ENCODE measurements at places on chromosomes 5 and 9. TPM values are rescaled to one million over a fixed set of nuclear protein-coding genes. Genes with fewer than 3 reads are reported as not detected.
A peak's percentile ranks its signal among the peaks of the same experiment; 100 is the strongest.

DND1 gene
- total RNA-seq: not detected

DNA sequence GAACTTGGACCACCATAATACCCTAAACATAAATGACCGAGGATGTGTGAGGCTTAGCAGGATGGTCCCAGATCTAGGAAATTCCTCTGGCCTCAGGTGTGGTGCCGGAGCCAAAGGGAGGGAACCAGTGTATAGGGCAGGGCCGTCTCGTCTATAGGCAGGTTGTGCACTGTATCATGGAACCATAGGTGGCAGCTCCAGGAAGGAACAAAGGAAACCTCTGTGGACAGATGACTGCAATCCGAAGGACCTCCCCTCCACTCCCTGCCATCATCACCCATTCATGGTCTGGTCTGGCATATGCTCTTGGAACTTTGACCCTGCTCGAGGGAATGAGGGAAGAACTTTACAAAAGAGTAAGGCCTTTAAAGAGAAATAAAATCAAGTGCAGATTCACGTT lies 2.9 kb upstream of the MACIR start:
- DNase-seq: no peak

SHC3 gene
- 1.3 TPM for total RNA-seq

HIGD2A gene
- total RNA-seq: 188 TPM

DNA sequence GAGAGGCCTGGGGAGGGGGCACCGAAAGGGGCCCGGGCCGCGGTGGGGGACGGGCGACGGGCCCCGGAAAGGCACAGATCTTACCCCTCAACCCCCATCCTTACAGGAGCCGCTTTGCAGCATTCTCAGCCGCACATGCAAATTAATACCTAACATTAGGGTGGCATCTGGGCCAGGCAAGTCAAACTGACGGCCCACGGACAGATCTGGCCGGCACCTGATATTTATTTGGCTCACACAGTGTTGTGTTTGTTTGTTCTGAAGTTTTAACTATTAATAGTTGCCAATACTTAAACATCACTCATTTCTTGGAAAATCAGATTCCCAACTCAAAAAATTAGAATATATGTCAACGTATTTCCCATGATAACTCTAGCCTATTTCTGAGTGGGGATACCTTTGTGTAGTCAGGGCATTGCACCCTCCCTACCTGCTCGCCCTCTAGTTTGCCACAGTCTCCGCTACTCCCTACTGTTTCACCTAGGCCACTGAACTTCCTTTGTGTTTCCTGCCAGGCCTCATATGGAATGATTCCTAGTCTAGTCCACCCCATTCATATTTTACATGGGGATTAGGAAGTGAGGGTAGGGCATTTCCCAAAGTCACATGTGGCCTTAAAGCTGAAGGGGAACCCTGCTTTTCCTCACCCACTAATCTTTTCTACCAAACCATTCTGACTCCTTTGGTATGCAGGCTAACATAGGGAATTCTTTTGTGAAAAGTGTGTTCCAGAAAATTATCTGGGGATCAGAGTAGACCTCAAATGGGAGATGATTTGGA lies 71.9 kb upstream of the LARP1 start:
- no peak for DNase-seq

DNA sequence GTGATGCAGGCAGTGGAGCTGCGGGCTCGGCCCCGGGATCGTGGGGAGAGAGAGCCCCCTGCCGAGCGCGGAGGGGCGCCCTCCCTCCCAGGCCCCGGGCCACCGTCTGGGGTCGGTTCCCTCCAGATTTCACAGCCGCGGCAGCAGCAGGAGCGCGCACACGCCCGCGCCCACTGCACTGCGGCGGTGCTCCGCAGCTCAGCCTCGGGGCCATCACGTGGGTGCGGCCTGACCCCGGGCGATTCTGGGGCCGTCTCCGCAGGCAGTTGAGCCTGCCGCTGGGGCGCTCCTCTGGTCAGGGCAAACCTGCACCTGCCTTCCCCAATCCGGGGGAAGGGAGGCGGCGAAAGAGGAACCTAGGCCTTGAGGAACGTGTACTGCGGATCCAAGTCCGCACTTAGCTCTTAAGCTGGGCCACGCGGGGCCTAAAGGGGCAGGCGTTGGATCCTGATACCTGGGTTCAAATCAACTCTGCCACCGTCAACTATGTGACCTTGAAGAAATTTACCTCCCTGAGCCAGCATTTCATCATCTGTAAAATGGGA lies 9.4 kb upstream of the DELE1 start:
- peak; percentile 42 for DNase-seq

DNA sequence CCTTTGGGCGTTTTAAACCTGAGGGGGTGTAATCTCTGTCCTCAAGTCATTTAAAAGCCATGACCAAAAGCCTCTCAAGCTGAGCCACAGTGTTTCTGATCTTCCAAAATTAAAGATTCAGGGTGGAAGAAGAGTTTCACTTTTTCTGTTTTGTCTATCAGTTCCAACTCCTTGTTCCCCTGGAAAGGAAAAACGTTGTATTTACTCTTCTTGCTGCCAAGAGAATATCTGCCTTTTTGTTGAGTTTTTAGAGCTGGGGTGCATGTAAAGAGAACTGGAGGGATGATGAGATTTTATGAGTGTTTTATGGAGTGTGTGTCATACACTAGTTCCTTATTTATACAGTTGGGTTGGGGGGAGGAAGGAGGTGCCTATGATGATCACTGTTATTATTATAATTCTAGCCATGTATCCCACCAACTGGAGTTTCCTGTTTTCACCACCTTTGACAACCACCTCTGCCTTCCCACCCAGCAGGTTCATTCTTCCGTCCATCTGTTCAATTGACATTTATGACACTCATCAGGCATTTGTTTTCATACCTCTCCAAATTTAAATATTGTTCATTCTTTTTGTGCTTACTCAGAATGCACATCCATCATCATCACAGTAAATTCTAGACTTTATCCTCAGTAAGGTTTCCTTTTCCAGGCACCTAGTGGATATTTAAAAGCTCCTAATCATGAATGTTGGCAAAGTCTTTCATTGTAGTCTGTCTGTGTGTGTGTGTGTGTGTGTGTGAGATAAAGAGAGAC lies 97.9 kb upstream of the MPDZ start:
- DNase-seq: no peak

LCN1 gene
- total RNA-seq: not detected

GRCh38 chr9:100472268-100472667 lies 681 bp upstream of the TMEFF1 start:
- no peak for DNase-seq

ITK gene
- total RNA-seq: 3.6 TPM

GRCh38 chr5:58094031-58094430 lies 365.9 kb downstream of the PLK2 start:
- DNase-seq: no peak

- no peak for DNase-seq
Observed at GRCh38 chr9:3014178-3014577, 170.3 kb upstream of the PUM3 start.

INSL4 gene
- not detected for total RNA-seq

DNA sequence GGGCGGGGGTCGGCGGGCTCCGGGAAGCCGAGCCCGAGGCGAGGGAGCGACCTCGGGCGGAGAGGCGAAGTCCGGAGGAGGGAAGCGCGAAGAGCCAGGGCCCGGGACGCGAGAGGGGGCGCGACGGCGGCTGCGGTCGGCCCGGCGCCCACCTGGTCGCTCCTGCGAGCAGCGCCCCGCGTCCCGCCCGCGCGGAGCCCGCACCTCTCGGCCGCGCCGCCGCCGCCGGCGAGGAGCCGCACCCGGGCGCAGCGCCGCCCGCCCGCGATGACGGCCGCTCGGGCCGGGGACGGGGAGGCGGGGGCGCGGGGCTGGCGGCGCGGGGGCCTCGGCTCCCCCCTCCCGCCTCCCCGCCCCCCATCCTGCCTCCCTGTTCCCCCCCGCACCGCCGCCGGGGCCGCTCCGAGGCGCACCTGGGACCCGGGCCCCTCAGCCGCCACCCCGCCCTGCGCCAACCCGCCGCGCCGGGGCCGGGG lies 2.6 kb downstream of the NR5A1 start:
- DNase-seq: no peak

- DNase-seq: peak; percentile 54
Observed at GRCh38 chr5:150129813-150130492, 25.7 kb downstream of the PDGFRB start.

CNTFR gene
- 8.6 TPM for total RNA-seq

INSL6 gene
- total RNA-seq: not detected

Measured in thyroid gland (tissue), 4 donors.